Tibial artery (tissue), 4 donors: ENCODE measurements at places on chromosomes 13 and 19.

DNA sequence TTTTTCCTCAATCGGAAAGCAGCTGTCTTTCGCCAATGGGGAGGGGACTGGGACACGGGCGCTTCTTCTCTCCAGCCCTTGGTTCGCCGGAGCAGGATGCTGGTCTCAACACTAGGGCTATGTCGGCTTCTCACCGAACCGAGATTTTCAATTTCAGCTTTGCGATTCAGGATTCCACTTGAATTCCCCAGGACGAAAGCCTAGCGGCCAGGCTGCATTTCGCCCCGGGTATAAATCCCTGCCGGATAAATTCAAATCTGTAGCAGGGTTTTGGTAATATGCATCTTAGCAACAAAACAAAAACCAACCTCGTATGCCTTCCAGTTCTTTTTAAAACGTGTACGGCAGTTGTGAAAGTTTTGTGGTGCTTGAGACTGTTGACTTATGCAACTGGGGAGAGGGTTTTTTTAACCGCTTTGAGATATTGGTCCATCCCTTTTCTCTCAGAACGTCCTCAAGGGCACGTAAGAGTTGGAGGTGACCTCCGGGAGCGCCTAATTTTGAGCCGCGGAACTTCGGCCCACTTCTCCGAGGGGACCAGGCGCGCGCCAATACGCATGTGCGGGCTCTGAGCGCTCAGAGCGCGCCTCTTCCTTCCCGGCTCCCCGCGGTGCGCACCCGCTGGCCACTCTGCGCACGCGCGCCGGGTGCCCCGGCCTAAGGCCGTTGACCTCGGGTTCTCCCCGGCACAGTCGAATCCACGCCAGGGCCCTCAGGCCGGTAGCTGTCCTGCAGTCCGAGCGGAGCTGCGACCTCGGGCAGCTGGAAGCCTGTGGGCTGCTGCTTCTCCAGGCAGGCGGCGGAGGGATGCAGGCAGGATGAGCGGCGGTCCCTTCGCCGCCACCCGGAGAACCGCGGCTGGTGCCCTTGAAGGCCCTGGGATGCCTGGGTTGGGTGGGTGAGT, 7.6 kb downstream of the POU4F1 start:
- no peak for DNase-seq

DNA sequence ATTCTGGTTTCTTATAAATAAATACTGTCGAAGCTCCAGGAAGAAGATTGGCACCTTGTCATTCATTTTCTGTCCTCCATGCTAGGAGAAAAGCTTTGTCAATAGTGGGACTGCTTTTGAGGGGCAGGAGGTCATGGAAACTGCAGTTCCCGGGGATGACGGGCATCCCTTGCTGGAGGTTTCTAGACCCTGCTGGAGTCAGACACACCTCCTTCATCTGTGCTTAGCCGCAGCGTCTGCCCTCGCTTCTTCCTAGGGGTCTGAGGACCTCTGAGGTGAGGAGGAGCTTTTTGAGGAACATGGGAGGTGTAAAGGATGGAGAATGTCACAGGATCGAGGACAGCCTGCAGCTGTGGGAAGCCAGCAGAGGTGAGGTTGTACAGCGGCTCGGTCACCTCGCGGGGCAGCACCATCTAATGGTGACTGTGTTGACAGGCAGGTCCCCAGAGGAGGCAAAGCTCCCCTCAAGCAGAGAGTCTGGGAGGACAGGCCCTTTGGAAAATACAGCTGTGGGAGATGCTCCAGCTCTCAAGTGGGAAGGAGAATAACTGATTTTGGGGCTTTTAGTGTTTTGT, 172.7 kb upstream of the RNF113B start:
- no peak for DNase-seq

GRCh38 chr13:59750860-59751259, 412.9 kb downstream of the DIAPH3 start:
- DNase-seq = no peak

GRCh38 chr13:27203854-27204253, 32.2 kb upstream of the USP12 start:
- DNase-seq = no peak

DNA sequence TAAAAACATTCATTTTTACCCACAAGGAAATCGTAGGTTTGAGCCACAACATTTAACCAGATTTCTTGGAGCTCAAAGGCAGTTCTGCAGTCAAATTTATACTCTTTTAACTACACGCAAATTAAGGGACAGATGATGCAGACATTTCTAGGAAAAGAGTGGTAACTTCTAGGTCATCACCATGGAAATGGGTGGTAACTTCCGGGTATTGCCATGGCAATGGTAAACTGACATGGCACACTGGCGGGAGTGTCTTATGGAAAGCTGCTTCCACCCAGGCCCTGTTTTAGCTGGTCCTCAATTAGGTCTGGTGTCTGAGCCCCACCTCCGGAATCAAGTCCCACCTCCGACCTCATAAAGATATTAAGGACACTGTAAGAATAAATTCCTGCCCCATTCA, 10.4 kb upstream of the LYPD5 start:
- no peak for DNase-seq

GRCh38 chr13:112994084-112994780, 25.2 kb downstream of the MCF2L start:
- no peak for DNase-seq

- peak; percentile 9 for DNase-seq
These were observed 62.6 kb downstream of the LATS2 start for GRCh38 chr13:20998649-20999415.

DNA sequence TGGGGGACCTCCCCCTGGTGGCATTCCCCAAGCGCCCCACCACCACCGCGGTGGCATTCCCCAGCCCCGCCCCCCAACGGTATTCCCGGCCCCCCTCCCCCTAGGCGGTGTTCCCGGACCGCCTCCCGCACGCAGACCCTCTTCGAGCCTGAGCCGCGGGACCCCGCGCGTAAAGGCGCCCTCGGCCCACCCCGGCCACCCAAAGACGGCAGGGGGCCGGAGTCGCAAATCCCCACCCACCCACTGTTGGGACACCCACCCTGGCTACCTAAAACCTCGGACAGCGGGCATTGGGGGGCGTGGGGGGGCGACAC, 22.4 kb downstream of the OLFM2 start:
- DNase-seq = no peak

DNA sequence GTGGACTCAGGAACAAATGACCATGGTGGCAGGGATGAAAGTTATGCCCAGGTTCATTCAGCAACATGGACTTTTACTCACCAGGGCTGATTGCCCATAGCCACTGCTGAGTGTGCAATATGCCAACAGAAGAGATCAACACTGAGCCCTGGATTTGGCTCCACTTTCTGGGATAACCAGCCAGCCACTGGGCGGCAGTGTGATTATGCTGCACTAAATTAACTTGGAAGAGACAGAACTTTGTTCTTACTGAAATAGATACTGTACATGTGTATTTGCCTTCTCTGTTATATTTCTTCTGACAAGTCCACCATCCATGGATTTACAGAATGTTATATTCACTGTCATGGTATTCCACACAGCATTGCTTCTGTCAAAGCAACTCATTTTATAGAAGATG, 257.4 kb downstream of the TDRD3 start:
- no peak for DNase-seq

GRCh38 chr19:990119-990571, 6.0 kb downstream of the WDR18 start:
- no peak for DNase-seq

- no peak for DNase-seq
These were observed 58.7 kb upstream of the KLF5 start for GRCh38 chr13:73000027-73000674.

GRCh38 chr19:5607318-5608275, 15.0 kb downstream of the SAFB2 start:
- DNase-seq = no peak

GRCh38 chr13:37194428-37194861, 89.0 kb upstream of the CSNK1A1L start:
- DNase-seq = no peak

DNA sequence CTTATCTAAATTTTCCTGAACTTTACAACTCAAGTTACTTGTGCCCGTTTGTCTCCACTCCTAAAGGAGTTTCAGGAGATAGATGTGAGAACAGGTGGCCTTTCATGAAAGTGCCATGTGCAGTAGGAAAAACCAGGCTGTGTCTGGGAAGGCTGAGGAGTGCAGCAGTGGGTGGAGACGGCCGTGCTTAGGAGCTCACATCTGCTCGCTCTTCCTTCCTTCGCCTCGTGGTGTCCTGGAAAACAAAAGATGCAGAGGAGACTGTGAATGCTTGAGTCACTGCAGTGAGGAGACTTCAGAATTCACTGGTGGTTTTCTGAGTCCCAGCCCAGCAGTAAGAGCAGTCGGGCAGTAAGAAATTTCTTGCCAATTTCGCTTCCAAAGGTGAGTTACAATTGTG, 138.4 kb upstream of the RNF113B start:
- DNase-seq = no peak

- DNase-seq = no peak
These were observed 28.4 kb downstream of the SAE1 start for GRCh38 chr19:47158879-47159503.

DNA sequence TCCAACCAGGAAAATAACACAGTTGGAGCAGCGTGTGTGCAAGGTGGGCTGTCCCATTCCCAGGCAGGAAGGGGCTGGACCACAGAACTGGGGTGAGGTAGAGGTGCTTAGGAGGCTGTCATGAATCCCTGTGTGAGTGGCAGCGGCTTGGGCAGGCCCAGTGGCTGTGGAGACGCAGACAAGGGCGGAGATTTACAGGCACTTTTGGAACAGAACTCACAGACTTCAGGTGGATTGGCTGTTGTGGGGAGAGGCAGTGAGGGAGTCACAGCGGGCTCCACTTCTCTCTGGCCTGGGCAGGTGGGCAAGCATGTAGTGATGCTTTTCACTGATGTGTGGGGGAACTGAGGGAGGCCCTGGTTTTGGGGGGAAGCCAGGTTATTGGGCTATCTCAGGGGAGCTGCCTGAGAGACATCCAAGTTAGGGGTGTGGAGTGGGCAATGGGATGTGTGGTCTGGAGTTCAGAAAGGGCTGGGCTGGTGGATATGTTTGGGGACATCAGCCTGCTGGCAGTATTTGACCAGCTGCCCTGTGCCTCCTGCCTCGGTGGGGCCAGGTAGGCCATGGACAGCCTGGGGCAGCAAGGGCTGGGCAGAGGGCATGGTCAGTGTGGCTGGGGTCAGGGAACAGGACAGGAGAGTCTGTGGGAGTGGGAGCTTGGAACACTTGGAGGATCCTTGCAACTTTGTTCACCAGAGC, 27.0 kb upstream of the ZNF492 start:
- no peak for DNase-seq

DNA sequence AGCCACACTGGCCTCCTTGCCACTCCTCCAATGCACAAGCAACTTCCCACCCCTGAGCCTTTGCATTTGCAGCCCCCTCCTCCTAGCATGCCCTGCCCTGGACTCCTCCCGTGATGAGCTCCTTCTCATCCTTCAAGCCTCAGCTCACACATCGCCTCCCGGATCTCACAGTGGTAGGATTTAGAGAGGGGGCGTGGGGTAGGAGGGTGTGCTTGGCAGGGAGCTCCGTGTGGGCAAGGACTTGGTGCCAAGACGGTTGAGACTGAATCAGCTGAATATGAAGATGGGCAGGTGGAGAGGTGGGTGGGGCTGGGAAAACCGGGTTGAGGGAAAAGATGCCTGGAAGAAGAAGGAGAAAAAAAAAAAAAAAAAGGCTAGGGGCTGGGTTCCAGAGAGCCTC, 48.4 kb upstream of the ZNRF4 start:
- DNase-seq = no peak

GRCh38 chr13:82698941-82699340, 1183.3 kb downstream of the SLITRK1 start:
- no peak for DNase-seq

- peak; percentile 73 for DNase-seq
These were observed 1.0 kb downstream of the EPOR start for GRCh38 chr19:11382898-11383705.

GRCh38 chr13:48244159-48244558, 11.2 kb downstream of the ITM2B start:
- DNase-seq = no peak
